ENCODE measurements at places on chromosomes 2 and 18. TPM values are rescaled to one million over a fixed set of nuclear protein-coding genes. Genes with fewer than 3 reads are reported as not detected.

Gene TMEM17
- not detected for total RNA-seq

Gene ZNF512
- 56.6 TPM for total RNA-seq

Gene POTEE
- 0.47 TPM for total RNA-seq

Gene RMC1
- 55.8 TPM for total RNA-seq

Gene AUP1
- 127 TPM for total RNA-seq

Gene ACTR1B
- 98.7 TPM for total RNA-seq

Gene UGT1A6
- total RNA-seq: not detected

Gene ARHGAP28
- total RNA-seq: not detected

Gene EHD3
- 1.6 TPM for total RNA-seq

Gene RNF138
- total RNA-seq: 83.6 TPM

Gene SERTAD2
- 27.7 TPM for total RNA-seq

Gene SLC8A1
- 0.68 TPM for total RNA-seq

Gene ASB18
- total RNA-seq: not detected

Gene TLX2
- total RNA-seq: 0.88 TPM

Gene PDE1A
- not detected for total RNA-seq

Gene PAIP2B
- 4.8 TPM for total RNA-seq

Gene SNX17
- total RNA-seq: 113 TPM

Gene LCT
- 0.39 TPM for total RNA-seq

Gene SERPINB2
- total RNA-seq: 2.3 TPM

Gene CCDC142
- 37.1 TPM for total RNA-seq

Gene DNAH6
- 1.0 TPM for total RNA-seq

Gene COL6A3
- total RNA-seq: 0.45 TPM

Gene KIF5C
- total RNA-seq: 14.2 TPM

Gene CRYBA2
- not detected for total RNA-seq

Gene IL1RL1
- total RNA-seq: not detected

Gene MC4R
- not detected for total RNA-seq

Gene CFC1
- total RNA-seq: not detected

Gene RBM44
- total RNA-seq: 1.1 TPM

Gene NEMP2
- total RNA-seq: 23.1 TPM

Gene AQP12B
- not detected for total RNA-seq

Gene HRH4
- 0.22 TPM for total RNA-seq

Gene DSEL
- total RNA-seq: 0.60 TPM

Gene CASP10
- 45.2 TPM for total RNA-seq

Gene SERPINB12
- total RNA-seq: not detected

Gene PID1
- total RNA-seq: 0.11 TPM

Gene UGT1A9
- not detected for total RNA-seq

Gene COBLL1
- total RNA-seq: 0.50 TPM

Gene LONRF2
- total RNA-seq: 0.09 TPM

Gene TRAK2
- 48.8 TPM for total RNA-seq

Gene LIMS4
- total RNA-seq: 0.88 TPM

Data from activated naive CD8-positive, alpha-beta T cell treated with anti-CD3 and anti-CD28 coated beads, Interleukin-2, amount 10 ng/mL, durations not matched to agents 7 days and 5 days (primary cell).